ENCODE measurements at places on chromosomes 2 and 18.
A peak's percentile ranks its signal among the peaks of the same experiment; 100 is the strongest.

- DNase-seq = no peak
Observed at GRCh38 chr2:162328424-162329157, 10.1 kb upstream of the IFIH1 start.

DNA sequence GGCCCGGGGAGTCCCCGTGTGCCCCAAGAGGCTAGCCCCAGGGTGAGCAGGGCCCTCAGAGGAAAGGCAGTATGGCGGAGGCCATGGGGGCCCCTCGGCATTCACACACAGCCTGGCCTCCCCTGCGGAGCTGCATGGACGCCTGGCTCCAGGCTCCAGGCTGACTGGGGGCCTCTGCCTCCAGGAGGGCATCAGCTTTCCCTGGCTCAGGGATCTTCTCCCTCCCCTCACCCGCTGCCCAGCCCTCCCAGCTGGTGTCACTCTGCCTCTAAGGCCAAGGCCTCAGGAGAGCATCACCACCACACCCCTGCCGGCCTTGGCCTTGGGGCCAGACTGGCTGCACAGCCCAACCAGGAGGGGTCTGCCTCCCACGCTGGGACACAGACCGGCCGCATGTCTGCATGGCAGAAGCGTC is 16.9 kb upstream of the FAHD2A start:
- peak; percentile 9 for DNase-seq

DNA sequence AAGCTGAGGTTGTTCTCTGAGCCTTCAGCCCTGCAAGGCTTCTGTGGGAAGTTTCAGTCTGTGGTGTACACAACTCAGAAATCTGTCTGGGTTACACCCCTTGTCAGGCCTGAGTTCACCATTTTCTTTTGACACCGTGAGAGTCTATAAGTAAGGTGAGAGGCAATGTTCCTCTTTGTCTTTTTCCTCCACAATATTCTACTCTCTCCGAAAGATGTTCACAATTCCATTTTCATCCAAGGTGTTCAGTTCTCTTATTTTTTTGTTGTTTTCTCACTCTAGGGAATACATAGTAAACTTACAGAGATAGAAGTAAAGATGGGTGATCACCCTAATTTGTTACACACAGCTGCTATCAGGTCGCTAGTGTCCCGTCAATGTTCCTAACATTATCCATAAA is 3.2 kb downstream of the ERMN start:
- DNase-seq = no peak

- DNase-seq = no peak
Observed at GRCh38 chr2:15042801-15043217, 410.3 kb downstream of the LRATD1 start.

- peak; percentile 33 for DNase-seq
Observed at GRCh38 chr2:242085941-242086621, 216.6 kb downstream of the RTP5 start.

GRCh38 chr2:144683966-144684365 is 164.0 kb upstream of the ZEB2 start:
- no peak for DNase-seq

DNA sequence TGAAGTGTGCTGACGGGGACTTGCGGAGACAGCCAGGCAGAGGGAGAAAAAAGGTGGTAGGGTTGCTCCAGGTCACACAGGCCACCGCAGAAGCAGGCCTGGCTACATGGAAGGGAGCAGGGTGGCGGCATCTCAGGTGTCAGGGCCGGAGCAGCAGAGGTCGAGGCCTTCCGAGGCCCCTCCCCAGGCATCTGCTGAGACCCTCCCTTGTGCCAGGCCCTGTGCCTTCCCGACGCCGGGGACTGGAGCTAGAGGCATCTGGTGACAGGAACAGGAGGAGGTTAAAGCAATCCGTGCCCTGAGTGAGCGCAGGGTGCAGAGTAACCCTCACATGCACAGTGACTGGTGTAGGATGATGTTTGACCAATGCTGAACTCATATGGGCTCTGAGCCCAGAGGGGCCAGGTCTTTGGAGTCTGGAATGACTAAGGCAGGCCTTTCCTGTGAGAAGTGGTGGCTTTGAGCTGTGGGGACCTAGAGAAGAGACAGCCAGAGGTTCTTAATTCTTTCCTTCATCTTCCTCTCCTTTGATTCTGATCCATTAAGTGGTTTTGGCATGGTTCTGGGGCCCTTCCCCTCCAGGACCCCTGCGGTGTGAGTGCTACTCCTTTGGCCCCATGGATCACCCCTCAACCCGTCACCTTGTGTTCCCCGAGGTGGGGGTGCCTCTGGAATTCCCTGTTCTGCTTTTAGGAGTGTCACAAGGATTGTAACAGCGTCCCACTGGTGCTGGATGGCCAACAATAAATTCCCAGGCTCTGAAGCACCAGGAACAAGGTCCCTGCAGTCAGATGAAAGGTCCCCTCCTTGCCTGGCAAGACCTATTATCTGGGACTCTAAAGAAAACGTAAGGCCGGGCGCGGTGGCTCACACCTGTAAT is 72.1 kb downstream of the KLHL29 start:
- peak; percentile 40 for DNase-seq

GRCh38 chr2:203694191-203694590 is 12.2 kb upstream of the CD28 start:
- no peak for DNase-seq

GRCh38 chr2:177942731-177943130 is 129.8 kb downstream of the PDE11A start:
- no peak for DNase-seq

DNA sequence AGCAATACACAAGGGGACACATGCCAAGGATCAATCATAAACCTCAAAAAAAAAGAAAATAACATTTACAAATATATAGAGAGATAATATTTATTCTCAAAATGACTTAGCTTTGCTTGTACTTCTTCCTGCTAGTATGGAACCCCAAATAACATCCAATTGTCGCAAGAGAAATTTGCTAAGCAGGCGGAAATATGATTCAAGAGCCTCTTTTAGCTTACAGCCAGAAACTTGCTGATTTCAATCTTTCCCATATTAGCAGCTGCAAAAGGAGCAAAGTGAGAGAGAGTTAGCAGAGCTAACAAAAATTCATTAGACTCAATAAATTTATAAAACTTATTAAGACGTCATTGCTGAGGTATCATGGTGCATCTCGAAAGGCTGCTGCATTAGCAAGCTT is 294.9 kb downstream of the FSIP2 start:
- no peak for DNase-seq

GRCh38 chr18:78492813-78493371 is 486.7 kb upstream of the SALL3 start:
- no peak for DNase-seq

DNA sequence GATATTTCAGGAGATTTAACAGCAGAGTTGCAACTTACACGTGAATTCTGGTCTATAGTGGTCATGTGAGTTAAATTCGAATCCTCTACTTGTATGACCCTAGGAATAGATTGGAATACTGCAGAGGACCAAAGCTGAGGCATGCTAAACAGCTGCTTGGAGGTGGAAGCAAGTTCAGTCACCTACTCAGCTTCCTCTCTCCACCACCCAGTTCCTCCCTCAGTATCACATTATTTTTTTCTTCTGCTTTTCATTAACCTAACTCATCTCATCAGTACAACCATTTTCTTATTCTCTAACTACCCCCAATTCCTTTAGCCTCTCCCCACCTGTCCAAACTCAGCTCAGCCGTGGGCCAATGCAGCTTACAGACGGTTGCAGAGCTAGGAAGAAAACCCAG is 385.5 kb downstream of the SETBP1 start:
- no peak for DNase-seq

DNA sequence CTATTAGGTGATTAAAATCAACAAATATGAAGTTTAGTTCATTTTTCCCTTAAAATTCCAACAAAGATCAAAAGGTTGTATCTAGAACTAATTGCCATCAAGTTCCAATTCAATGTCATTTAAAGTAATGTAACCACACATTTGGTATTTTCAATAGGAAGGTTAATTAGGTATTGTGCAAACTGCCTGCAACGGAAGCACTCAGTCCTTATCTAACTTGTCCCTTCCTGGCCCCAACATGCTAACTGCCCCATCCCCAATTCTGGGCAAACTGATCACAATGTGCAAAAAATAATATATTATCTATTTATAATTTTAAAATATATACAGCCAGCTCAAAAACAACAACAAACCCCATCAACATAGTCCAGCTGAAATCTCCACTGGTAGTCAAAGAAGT is 33.2 kb downstream of the VIL1 start:
- no peak for DNase-seq

- DNase-seq = no peak
Observed at GRCh38 chr2:165120740-165121467, 82.9 kb downstream of the SCN3A start.

GRCh38 chr2:72001937-72002690 is 145.5 kb downstream of the CYP26B1 start:
- DNase-seq = no peak

DNA sequence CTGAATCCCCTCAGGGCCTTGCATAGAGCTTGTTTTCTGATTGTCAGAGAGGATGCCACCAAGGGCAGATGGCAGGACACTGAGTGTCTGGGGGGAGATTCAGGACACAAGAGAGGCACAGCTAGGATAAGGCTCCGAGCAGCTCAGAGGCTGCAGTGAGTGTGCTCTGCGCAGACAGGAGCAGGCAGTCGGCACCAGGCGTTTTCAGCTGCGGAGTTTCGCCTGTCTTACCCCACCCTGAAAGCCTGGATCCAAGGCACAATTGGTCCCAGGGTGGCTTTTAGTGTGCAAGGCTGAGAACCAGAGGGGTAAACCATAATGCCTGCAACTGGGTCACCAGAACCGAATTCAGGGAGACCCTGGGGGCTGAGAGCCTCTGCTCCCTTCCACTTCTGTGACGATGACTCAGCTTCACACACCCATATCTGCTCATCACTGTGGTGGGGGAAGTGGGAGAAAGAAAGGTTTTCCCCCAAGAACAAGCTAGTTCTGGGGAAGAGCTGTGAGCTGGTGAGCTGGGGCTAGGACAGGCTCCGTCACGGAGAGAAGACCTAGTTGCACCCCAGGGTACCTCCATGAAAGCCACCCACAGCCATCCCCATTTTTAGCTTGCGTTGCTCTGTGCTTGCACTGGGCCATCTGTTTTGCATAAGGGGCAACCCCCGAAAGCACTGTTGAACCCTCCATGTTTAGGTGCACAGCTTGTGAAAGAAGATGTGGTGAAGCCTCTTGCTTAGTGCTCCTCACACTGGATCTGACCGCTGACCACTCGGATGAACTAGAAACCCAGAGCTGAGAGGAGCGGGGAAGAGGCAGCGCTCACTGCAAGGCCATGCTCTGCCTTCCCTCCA is 173.7 kb downstream of the CELF4 start:
- DNase-seq = no peak

- DNase-seq = peak; percentile 42
Observed at GRCh38 chr2:38572167-38572566, 30.6 kb downstream of the HNRNPLL start.

DNA sequence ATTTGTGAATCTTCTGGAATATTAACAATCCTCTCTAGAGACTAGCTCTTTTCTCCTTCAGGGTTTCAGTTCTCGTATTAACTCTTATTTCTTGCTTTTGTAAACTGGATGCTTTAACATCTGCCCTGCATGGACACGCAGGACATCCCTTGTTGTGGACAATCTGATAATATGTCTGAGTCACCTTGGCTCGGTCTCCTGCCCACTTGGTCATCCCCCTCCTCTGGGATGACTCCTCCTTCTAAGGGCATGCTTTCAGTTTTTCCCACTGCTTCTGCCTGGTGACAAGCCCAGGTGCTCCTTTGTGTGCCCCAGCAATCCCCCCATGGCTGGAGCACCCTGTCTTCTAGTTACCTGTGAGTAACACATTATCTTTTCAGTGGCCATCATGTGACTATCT is 460.5 kb downstream of the DSC3 start:
- no peak for DNase-seq

DNA sequence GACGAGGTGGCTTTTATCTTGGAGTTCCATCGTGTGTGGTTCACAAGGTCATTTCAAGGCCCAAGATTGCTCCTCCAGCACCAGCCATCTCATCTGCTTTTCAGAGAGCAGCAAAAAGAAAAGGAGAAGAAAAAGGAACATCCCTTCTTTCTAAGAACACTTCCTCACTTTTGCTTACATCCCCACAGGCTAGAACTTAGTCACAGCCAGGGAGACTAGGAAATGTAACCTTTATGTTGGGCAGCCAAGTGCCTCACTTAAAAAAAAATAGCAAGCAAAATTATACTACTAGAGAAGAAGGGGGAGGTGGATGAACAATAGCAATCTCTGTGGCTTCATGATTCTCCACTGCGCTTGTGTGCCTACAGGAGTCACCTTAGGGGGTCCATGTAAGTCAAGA is 141.8 kb downstream of the SMAD2 start:
- no peak for DNase-seq

GRCh38 chr2:121648206-121649148 is 785 bp downstream of the CLASP1 start:
- peak; percentile 57 for DNase-seq

DNA sequence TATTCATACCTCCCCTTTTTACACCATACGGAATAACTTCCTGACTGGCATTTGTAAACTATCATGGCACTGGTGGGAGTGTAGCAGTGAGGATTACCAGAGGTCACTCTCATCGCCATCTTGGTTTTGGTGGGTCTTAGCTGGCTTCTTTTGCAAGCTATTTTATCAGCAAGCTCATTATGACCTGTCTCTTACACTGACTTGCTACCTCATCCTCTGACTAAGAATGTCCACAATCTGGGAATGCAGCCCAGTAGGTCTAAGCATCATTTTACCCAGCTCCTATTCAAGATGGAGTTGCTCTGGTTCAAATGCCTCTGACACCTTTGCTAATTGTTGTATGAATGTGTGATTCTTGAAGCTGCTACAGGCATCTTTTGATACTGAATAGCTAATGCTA is 950.8 kb upstream of the SLC39A10 start:
- no peak for DNase-seq

GRCh38 chr18:70301667-70302066 is 12.8 kb downstream of the SOCS6 start:
- DNase-seq = no peak

- no peak for DNase-seq
Observed at GRCh38 chr2:32277363-32277673, 386 bp upstream of the YIPF4 start.

Measured in AG20443 (cell line).